AML-193 (cell line): ENCODE measurements at places on chromosomes 3 and 15.

GRCh38 chr15:26807517-26808427 is 34.9 kb upstream of the GABRB3 start:
- DNase-seq: no peak

- DNase-seq: no peak
These were observed 66.0 kb downstream of the TTBK2 start for GRCh38 chr15:42854576-42854975.

GRCh38 chr3:138862531-138862923 is 27.8 kb upstream of the PIK3CB start:
- DNase-seq: peak; percentile 83

DNA sequence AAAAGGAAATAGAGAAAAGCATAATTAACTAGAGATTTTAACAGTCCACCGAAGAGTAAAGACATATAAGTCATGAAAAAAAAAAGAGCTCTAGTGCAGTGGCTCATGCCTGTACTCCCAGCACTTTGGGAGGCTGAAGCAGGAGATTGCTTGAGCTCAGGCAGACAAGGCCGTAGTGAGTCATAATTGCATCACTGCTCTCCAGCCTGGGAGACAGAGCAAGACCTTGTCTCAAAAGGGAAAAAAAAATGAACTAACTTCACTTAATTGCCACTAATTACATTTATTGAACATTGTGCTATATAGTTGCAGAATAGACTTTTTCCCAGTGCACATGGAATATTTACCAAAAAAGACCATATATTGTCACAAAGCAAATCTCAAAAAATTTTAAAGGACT is 221.8 kb downstream of the CBLB start:
- DNase-seq: peak; percentile 80

- DNase-seq: no peak
These were observed 1.0 kb downstream of the RASL12 start for GRCh38 chr15:65066635-65067316.

- no peak for DNase-seq
These were observed 1.9 kb downstream of the BCL2A1 start for GRCh38 chr15:79969146-79969545.

- DNase-seq: no peak
These were observed 27.8 kb downstream of the ALPK3 start for GRCh38 chr15:84844964-84845363.

DNA sequence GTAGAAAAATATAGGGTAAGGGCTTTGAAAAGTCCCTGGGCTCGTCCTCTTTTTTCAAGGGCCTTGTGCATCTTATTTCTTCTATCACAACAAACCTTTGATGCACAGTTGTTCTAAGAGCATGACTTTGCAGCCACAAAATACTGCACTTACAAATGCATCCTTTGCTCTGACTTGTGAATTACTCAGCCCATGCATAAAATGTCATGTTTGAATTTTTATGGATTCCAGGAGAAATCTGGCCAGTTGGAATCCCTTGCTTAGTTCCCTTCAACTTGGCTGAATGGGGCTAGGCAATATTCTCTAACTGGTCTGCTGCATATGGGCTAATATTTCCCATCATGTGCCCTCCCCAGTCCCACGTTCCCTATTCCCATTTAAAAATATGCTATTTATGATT is 523.9 kb upstream of the RGMA start:
- DNase-seq: no peak

DNA sequence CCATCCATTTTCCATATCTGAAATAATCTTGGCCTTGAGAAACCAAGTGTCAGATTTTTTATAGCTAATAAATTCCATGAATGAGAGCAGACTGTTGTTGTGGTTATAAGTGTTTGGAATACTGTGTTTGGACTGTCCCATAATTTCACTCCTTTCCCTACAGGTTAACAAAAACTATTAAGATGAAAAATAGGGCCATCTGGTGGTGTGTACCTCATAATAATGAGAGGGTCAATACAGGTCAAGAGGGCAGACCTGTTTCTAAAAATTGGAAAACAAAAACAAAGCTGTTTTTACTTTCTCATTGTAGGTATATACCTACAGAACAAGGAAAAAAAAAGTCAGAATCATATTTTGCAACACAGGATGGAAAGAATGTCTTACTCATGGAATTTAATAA is 553.8 kb upstream of the SGO1 start:
- no peak for DNase-seq

- DNase-seq: no peak
These were observed 74.8 kb upstream of the CACNA2D3 start for GRCh38 chr3:54047568-54047967.

- DNase-seq: no peak
These were observed 50.7 kb downstream of the PEAK1 start for GRCh38 chr15:77369168-77369567.

DNA sequence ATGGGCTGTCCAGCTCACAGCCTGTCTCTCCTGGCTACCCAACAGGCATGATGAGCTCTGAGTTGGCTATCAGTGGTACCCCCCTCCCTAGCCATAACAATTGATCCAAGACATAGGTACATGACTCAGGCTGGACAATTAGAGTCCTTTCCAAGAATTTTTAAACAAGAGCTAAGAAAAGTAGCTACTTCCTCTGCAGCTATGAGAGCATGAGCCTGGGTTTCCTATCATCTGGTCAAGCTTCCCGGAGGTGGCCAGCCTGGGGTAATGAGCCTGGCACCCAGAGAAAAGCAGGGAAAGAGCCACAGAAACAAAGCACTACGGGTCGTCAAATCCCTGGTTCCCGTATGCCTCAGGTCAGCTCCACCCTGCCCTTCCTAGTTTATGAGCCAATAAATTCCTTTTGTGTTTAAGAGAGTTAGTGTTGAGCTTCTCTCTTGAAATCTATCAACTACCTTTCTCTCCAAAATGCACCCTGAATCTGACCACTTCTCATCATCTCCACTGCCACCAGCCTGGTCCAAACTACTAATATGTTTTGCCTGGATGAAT is 2.3 kb upstream of the SLC51B start:
- DNase-seq: no peak

DNA sequence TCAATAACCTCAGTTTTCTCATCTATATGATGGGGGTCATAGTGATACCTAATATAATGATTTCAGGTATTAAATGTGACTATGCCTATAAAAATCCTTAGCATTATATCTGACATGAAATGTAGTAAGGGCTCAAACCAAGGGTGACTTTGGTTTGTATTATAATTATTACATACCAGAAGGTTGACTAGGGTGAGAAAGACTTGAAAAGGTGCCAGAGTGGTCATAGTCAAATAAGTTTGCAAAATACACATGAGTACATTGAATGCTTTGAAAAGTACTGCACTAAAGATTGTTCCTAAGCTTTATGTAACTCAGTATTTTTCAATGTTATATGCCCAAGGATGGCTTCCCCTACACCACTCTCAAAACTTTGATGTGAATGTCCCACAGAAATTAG is 297.2 kb downstream of the ARPP21 start:
- no peak for DNase-seq

DNA sequence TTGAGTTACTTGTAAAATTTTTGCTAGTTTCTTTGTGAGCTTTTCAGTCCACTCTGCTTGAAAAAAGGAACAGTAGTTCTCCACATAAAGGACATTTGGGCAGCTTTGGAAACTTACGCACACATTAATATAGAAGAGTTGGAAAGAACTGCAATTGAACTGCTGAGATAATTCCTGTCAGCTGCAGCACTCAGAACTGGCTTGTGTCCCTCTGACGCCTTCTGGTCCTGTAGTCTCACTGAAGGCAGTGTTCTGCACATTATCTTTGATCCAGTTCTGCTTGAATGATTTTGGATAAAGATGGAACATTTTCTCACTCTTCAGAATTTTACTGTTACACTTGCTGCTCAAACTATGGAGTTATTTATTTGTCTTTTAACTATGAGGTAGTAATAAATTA is 901.9 kb downstream of the OTOL1 start:
- no peak for DNase-seq

- DNase-seq: no peak
These were observed 194.1 kb downstream of the ROBO2 start for GRCh38 chr3:77234004-77234403.

DNA sequence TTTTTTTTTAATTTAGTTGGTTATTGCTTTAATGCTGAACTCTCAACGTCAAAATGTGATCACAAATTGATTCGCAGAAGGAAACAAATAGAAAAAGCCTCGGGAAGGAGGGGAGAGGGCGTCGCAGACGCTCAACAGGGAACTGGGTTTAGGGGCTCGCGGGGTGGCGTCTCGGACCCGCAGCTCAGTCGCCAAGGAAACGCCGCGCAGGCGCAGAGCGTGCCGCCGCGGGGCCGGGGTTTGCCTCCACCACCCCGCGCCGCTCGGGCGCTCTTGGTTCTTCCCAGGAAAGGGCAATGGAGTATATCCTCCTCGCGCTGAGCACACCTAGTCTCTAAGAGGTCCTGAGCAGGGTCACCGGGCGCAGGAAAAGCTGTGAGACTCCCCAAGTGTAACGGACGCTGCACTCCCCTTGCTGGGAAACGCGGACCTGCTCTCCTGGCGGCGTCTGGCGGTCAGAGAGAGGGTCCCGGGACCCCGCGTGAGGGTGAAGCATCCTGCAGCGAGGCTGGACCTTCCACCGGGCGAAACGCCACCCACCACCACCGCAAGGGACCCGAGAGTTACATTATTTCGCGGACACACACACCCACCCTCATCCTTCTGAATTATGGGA is 753 bp downstream of the PLCH1 start:
- peak; percentile 19 for DNase-seq
